NCI-H2029 (cell line): ENCODE measurements at places on chromosomes 1 and 21.

DNA sequence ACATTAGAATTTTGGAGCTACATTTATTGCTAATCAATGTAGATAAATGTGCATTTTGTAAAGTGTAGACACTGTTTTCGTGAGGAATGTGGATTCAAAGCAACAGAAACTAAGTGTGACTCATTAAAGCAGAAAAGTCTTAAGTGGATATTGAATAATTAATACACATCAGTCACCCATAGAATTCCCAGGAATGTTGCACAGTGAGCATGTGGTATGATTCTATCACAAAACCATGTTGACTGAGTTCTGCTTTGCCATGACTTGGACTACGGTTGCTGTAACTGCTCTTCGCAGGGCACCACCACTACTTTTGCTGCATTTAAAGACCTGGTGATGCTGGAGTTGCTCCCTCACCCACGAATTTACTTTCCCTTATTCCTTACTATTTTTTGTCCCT lies 471.8 kb downstream of the KCNT2 start:
- DNase-seq = no peak

- no peak for DNase-seq
Observed at GRCh38 chr1:231189683-231190270, 27.9 kb downstream of the TRIM67 start.

GRCh38 chr1:228465571-228466146 lies 21.5 kb upstream of the RNF187 start:
- no peak for DNase-seq

- no peak for DNase-seq
Observed at GRCh38 chr1:101293461-101294051, 56.7 kb downstream of the S1PR1 start.

- no peak for DNase-seq
Observed at GRCh38 chr21:21750124-21750825, 752.1 kb downstream of the NCAM2 start.

- DNase-seq = no peak
Observed at GRCh38 chr21:42022091-42022430, 11.9 kb upstream of the ZBTB21 start.

- DNase-seq = no peak
Observed at GRCh38 chr1:972726-973458, 6.6 kb downstream of the PLEKHN1 start.

DNA sequence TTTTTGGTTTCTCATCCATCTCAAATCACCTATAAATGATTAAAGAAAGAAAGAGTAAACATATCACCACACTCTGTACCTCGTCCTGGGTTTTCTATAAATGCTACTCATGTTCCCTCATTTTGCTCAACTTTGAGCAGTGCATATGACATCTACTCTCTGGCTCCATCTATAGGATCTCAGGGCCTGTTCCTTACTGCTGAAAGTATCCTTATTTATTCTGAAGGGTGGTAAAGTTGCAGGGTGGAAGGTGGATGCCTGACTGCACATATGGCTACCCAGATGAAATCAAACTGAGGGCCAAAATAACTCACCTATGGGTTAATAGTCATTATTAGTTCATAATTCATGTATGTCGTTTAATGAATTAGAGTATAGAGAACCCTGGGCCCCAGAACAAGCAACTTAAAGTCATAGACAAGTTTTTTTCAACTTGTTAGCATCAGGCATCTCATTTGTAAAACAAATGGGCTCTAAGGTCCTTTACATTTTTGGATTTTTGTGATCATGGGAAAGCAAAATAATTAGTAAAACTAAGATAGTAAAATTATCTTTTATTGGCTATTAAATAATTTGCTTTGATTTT lies 46.5 kb downstream of the NCF2 start:
- peak; percentile 6 for DNase-seq

DNA sequence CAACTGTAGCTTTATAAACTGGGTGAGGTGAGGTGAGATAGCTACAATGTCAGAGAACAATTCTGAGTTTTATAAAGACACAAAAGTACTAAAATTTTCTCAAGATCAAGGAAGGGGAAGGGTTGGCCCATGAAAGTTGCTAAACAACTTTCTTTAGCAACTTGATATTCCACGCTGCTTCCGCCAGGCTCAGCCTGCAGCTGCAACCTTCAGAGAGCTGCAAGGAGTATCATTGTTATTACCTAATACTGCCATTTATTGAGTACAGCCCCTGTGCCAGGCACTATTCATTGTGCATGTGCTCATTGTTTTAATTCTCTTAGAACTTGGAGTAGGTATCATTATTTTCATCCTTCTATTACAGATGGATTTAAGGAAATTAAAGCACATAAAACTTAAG lies 34.1 kb upstream of the SUCO start:
- no peak for DNase-seq

DNA sequence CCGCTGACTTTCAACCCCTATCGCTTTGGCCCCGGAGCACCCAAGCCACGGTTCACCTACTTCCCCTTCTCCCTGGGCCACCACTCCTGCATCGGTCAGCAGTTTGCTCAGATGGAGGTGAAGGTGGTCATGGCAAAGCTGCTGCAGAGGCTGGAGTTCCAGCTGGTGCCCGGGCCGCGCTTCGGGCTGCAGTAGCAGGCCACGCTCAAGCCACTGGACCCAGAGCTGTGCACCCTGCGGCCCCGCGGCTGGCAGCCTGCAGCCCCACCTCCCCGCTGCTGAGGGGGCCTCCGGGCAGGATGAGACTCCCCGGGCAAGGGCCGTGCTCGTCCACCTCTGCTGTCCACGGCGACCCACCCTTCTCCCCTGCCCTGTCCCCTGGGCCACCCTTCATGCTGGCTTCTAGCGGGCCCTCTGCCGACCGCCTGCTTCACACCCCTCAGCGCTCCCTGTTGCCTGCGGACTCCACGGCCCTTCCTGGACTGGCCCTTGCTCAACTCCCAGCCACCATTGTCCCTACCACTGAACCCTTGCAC lies 92.2 kb upstream of the TRABD2B start:
- DNase-seq = no peak

DNA sequence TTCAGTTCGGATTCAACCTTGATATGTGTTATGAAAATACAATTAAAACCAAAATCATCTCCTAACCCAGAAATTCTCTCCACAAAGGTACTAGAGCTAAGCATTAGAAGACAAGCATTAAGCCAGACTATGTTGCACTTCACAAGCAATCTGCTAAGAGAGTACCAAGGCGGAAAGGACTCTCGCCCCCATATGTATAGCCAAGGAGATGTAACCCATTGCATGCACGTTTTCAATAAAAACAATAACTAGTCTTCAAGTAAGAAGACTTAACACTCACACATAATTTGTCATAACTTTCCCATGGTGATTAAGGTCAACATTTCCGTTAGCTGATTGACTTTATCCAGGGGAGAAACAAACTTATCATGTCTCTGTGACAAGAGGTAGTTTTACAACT lies 27.6 kb upstream of the PTPRC start:
- DNase-seq = no peak

DNA sequence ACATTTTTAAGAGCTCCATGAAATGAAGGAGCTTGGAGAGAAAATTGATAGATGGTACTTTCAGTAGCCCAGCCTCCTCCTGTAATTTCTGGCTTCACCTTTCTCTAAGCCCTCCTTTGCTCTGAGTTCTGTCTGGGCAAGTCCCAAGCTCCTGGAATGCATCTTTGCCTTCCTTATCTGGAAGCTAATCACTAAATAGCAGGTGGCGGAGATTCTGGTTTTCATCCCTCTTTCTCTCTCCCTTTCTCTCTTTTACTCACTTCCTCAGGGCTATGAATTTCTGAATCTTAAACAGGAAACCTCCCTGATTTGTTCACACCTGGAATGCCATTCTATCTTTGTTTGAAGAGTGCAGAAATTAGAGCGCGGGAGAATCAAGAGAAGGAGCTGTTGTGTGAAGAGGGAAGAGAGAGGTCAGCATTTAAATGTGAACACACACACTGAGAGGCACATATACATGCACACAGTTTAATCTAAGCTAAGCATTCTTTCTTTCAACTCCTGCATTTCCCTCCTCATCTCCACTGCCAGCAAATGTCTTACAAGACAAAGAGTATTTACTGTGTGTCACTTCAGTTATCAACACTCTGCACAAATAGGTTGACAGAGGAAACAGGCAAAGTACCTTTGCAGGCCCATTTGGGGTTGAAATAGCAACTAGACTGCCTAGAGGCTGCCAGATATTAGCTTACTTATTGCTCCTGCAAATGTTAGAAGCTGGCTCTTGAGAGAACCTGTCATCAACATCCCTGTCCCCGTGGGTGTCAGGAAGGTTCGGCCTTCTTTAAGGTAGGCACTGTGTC lies 199.4 kb upstream of the CAMK1G start:
- DNase-seq = no peak

GRCh38 chr1:53145942-53146708 lies 3.7 kb upstream of the SLC1A7 start:
- no peak for DNase-seq

- DNase-seq = no peak
Observed at GRCh38 chr1:47680815-47681475, 243.1 kb downstream of the FOXD2 start.

GRCh38 chr1:150281221-150281757 lies 1.1 kb upstream of the CIART start:
- DNase-seq = peak; percentile 29

- DNase-seq = no peak
Observed at GRCh38 chr1:54247863-54248515, 48.0 kb downstream of the MRPL37 start.

DNA sequence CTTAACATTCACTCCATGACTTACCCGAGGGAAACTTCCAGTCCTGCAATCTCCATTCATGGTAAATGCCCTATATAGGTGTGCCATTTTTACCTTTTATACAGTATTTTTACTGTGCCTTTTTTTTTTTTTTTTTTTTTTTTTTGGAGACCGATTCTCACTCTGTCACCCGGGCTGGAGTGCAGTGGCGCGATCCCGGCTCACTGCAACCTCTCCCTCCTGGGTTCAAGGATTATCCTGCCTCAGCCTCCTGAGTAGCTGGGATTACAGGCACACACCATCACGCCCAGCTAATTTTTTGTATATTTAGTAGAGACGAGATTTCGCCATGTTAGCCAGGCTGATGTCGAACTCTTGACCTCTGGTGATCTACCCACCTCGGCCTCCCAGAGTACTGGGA lies 124.4 kb upstream of the PLPPR4 start:
- no peak for DNase-seq

DNA sequence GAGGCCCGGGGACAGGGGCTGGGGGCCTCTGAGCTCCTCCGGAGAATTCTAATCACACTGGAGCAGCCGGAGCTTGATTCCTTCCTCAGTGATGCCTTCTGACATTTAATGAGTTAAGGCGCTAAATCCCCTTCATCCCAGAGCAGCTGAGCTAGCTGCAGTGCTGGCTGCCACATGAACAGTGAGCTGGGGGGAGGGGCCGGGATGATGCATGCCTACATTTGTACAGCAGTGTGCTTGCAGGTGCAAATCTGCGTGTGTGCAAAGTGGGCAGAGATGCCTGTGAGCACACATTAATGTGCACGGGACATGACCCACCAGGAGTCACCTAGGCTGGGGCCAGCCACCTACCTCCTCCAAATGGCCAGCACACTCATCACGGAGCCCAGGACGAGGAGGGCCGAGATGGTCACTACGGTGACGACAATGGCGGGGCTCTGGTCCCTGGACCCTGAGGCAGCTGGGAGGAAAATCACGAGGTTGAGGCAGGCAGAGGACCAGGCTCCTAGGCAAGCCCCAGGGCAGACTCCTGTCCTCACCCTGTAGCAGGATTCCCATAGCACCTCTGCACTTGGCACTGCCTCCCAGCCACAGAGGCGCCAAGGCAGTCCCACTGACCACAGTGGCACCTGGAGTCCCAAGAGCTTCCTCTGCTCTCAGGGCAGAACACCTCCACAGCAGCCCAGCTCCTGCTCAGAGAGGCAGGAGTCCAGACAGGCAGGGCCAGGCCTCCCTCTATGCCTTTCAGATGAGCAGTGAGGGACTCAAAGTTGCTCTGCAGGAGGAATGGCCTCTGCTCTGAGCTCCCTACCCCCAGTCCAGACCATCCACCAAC lies 34.7 kb downstream of the CDCA8 start:
- DNase-seq = no peak

DNA sequence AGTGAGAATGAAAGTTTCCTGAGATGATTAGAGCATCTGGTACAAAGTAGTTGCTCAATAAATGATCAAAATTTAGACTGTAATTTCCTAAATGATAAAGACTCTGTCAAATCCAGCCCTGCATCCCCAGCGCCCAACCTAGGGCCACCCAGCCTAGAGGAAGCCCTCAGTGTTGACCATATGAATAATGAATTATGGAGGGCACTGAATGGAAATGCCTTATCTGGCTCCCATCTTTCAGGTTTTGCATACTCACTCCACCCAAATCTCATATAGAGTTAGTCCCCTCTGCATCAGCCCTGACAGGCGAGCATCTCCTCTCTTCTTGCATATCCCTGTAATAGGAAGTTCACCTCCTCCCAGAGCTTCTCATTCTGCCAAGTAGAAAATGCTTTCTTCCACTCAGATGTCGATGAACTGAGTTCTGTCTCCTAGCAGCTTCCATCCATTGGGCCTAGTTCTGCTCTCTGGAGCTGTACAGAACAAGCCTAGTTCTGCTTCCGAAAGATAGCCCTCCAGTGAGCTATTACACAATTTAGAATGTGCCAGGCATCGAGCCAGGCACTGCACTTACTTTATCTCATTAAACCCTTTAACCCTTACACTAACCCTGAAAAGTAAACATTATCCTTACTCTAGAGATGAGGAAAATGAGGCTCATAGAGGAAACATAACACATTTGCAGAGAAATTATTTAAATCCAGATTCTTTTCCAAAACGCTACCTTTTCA lies 20.9 kb downstream of the COA7 start:
- peak; percentile 22 for DNase-seq

DNA sequence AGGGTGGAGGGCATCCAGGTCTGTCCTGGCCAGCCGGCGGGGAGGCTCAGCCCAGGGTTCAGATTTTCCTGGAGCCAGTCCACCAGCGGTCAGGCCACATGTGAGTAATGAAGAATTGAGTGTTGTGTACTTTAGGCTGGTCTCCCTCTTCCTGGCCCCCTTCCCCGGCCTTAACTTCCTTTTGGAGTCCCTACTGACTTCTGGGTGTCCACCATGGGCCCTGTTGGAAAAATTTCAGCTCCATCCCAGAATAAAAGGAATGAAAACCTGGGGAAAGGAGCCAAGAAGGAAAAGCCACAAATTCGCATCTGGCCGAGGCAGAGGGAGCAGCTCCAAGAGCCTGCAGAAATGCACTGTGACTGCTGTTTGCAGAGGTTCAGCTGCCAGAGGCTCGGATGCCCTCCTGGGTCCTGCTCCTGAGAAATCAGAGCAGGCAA lies 35.5 kb upstream of the HHAT start:
- DNase-seq = no peak

DNA sequence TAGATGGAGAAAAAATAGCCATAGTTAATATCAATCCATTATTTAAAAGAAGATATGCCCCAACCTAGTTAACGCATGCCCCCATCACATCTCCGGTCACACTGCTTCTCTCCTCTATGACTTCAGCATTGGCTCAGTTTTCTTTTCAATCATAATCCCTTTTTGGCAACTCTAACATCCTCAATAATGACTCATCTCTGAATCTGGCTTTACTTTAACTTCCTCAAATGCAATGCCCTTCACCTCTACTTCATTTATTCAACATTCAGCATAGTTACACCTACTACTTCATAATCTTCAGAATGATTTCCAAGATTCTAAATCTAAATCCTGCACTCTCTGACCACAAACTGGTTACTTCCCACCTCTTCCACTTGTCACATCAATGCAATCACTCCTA lies 417.3 kb downstream of the USH2A start:
- no peak for DNase-seq
